Fibroblast of skin of left biceps (primary cell): ENCODE measurements at places on chromosomes 6 and 20.

GRCh38 chr6:116557893-116558292 lies 4.3 kb downstream of the CALHM4 start:
- DNase-seq: peak; percentile 94

DNA sequence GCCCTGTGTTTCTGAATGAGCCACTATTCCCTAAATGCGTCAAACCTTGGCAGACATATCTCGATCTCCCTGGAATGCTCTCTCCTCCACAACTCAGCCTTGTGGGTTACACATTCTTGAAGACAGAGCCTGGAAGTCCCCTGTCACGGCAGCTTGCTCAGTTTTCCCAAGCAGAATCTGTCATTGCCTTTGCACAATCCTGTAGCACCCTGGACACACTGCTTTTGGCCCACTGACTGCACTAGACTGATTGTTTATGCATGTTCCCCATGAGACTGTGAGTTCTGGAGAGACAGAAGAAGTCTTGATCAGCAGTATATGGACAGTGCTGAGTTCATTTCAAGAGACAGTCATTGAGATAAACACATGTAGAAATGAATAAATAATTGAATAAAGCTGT lies 406.7 kb downstream of the CD83 start:
- DNase-seq: peak; percentile 42

GRCh38 chr6:81997090-81997926 lies 244.8 kb upstream of the TENT5A start:
- DNase-seq: peak; percentile 68

- no peak for DNase-seq
Measured at GRCh38 chr20:33853507-33853813, 42.3 kb downstream of the CHMP4B start.

- DNase-seq: no peak
Measured at GRCh38 chr20:3218307-3218988, 9.2 kb downstream of the ITPA start.

GRCh38 chr6:37077191-37077904 lies 71.9 kb downstream of the FGD2 start:
- DNase-seq: no peak

DNA sequence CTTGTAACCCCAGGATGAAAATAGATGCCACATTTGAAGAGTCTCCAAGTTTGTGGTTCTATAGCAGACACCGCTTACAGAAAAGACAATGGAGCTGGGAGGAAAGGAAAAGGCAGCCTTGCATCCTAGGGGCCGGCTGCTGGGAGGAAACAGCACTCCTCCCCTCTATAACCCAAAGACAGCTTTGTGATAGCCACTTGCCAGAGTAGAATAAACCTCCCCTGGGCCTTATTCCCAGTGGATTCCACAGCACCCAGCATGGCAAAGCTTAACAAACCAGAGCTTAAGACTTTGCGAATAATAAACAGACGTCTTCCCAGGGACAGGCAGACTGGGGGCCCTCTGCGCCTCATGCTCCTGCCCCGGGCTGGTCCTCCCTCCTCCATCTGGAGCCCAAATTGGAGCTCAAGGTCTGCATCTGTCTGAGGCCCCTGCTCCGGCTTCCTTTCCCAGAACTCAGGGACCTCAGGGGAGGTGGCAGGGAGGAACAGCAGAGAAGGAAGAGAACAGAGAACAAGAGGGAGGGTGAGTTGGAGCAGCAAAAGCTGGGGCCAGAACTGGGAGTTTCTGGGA lies 8.8 kb upstream of the TAF8 start:
- no peak for DNase-seq

- no peak for DNase-seq
Measured at GRCh38 chr20:8800089-8800488, 268.8 kb upstream of the PLCB4 start.

DNA sequence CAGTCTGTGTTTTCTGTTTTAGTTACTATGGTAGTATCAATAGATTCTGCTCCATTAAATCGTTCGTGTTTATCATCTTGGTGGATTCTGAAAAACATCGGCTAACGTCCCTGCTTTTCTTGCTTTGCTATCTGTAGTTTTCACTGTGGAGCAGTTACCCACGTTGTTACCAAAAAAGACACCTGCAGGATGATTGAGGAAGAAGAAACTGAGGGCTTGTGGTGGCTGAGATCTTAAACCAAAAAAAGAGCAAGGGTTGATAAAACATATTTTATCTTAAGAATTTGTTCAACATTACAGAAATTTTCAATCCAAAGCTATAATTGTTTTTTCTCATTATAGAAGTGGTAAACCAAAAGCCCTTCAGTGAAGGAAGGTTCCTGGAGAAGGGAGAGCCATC lies 166.3 kb downstream of the FARS2 start:
- no peak for DNase-seq

- peak; percentile 70 for DNase-seq
Measured at GRCh38 chr6:145247692-145248419, 487.5 kb downstream of the EPM2A start.

DNA sequence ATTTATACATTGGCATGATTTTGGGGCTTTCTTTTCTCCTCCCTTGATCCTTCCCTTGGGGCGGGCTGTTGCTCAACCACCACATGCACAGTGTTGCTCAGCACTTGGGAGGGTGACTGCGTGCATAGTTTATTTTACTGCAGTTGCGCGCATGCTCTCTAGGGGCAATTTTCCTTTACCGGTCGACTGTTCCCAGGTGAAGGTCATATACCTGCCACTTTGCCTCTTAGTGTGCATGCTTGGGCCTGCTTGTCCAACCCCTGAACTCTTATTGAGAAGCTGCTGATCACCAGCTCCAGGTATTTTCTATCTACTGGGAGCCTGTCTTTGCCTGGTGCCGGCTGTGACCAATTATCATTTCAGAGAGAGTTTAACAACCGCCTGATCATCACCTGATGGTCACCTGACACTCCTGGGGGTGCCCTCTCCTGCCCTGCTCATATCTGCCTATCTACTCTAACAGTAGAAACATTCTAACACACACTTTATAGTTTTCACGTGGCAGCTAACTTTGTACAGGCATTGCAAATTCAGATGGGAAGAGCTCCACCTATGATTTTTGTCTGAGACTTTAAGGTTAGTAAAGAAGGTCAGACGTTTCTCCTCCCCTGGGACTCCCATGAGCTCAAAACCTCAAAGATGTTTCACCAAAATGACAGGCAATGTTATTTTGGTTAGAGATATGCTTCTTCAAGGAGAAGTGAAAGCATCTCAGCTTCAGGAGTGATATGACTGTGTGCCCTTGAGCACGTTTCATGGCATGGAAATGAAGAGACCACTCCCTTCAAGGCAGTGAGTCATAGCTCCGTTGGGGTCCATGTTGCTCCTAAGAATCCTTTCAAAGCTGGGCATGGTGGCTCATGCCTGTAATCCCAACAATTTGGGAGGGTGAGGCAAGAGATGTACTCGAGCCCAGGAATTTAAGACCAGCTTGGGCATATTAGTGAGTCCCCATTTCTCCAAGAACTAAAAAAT lies 227.5 kb upstream of the MYLIP start:
- DNase-seq: no peak

DNA sequence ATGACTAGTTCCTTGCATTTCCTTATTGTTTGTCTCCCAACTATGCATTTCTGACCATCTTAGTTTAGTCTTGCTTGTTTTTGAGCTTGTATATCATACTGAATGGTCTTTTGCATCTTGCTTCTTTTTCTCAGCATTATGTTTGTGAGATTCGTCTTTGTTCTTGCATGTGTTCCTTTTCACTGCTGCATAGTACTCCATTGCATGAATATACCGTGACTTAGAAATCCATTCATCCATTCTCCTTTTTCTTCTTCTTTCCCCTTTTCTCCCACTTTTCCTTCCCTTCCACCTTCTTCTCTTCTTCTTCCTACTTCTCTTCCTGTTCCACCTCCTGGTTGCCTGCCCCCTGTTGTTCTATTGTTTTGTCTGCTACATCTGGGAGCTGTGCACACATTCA lies 42.8 kb downstream of the CDH22 start:
- no peak for DNase-seq

DNA sequence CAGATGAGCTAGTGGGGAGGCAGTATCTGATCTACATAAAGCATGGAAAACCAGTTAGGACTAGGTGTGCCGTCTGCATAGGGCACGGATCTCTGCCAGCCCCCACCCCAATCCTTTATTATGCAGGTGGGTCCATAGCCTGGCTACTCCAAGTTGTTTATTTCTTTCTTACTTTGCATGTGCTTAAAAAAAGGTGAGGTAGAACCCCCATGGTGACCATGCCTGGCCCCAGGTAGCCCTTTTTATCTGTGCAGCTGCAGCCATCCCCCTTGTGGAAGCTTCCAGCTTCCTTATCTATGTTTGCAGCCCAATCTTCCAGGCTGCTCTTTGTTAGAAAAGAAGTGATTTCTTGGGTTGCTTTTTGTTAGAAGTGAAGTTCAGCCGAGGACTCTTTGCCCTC lies 9.0 kb upstream of the TREM2 start:
- DNase-seq: no peak

GRCh38 chr20:38842558-38842981 lies 37.1 kb downstream of the PPP1R16B start:
- DNase-seq: no peak

- DNase-seq: no peak
Measured at GRCh38 chr6:111927321-111927720, 54.1 kb upstream of the FYN start.

DNA sequence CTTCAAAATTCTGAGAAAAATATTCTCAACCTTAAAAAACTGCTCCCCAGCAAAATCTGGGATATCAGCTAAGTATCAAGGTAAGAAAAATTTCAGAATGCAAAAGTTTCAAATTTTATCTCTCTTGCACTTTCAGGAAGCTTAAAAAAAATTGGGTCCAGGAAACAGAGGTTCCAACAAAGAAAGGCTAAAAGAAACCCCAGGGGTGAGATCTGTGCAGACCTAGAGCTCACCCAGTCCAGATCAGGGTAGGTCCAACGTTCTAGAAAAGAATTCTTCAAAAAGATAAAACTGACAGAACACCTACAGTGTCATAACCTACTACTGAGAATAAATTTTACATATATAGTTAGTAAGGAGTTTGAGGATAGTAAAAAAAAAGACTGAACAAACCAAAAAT lies 23.5 kb downstream of the ILRUN start:
- no peak for DNase-seq

- no peak for DNase-seq
Measured at GRCh38 chr20:23415959-23416583, 5.2 kb downstream of the NAPB start.

GRCh38 chr6:77106992-77107391 lies 356.3 kb downstream of the HTR1B start:
- DNase-seq: no peak

GRCh38 chr20:4601630-4602296 lies 119.9 kb upstream of the PRND start:
- no peak for DNase-seq

- DNase-seq: no peak
Measured at GRCh38 chr6:9121549-9121948, 686.2 kb upstream of the SLC35B3 start.

DNA sequence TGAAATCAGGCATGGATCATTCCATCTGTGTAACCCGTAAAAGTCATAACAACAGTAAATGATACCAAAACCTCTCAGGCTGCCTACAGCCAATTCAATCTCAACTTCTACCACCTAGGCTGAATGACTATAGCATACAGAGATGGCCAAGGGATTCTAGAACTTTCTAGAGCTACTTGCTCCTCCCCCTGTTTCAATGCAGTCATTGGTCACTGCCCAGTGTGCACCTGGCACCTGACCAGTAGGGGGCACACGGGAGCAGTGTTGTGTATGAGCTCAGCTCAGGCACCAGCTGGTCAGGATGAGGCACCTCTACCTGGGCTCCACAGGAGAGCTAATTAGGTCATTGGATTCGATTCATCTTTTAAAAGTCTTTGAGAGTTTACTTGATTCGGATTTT lies 86.2 kb downstream of the PLEKHG1 start:
- DNase-seq: no peak

- DNase-seq: no peak
Measured at GRCh38 chr20:17460119-17460518, 71.1 kb downstream of the BFSP1 start.

- no peak for DNase-seq
Measured at GRCh38 chr6:195861-196360, 96.4 kb upstream of the DUSP22 start.

GRCh38 chr20:48855046-48855445 lies 27.2 kb upstream of the PREX1 start:
- DNase-seq: no peak

DNA sequence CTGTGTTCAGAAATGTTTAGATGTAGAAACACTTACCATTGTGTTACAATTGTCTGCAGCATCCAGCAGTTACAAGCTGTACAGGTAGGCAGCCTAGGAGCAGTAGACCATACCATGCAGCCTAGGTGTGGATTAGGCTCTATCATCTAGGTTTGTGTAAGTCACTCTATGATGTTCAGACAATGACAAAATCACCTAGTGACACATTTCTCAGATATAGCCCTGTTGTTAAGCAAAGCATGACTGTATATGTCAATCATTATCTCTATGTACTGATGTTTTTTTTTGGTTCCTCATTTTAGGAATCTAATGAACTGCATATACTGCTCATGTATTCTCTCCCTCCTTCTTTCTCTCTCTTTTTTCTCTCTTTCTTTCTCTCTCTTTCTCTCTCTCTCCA lies 22.2 kb downstream of the CST8 start:
- DNase-seq: no peak

GRCh38 chr20:6882561-6883291 lies 115.2 kb downstream of the BMP2 start:
- peak; percentile 63 for DNase-seq

DNA sequence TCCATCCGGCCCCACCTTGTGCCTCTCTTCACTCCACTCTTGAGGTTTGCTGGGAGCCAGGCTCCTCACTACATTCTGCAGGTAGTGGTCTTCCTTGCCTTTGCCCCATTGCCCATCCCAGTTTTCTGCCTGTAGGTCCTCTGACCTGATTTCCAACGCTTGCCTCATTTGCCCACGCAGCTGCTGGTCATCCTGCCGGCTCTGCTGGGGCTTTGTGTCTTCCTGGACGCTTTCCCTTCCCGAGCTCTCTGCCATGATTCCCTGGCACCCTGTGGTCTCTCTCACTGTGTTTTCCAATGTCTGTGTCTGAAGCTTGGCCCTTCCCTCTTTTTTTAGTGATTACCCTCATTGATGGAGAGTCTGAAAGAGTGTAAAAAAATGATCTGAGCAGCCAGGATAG lies 451.6 kb downstream of the UTRN start:
- DNase-seq: no peak

DNA sequence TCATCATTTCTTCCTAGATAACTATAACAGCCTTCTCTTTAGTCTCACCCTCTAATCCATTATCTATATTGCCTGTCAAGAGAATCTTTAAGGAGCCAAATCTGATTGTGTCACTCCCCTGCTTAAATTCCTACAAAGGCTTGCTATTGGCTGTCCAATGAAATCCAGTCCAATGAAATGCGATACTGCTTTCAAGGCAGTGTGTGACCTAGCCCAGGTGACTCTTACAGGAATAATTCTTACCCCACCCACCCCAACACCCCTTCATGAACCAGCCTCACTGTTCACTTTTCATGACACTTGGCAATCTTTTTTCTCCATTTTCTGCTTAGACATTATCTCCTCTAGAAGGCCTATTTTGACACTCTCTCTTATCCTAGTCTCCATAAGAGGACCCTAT lies 163.3 kb upstream of the MARCKS start:
- DNase-seq: no peak
